ENCODE measurements at places on chromosomes 3 and 15.

GRCh38 chr3:117126946-117127546 lies 417.5 kb downstream of the TUSC7 start:
- DNase-seq = no peak

DNA sequence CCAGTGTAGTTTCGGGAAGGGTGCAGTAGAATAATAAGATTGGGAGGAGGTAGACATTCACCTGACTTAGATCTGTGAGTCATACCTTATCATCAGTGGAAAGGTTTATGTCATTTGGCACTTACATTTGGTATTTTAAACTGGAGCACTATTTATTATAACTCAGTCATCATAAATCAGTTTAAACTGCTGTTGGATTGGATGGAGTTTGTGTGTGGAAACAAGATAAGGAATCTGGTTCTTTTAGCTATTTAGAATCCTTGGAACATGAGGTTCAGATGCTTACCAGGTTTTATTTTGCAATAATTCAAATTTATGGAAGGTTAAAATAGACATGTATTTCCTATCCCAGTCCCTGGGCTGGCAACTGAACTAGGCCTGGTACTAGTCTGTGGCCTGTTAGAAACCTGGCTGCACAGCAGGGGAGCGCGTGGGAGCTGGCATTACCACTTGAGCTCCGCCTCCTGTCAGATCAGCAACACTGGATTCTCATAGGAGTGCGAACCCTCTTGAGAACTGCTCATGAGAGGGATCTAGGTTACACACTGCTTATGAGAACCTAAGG lies 34.5 kb downstream of the ZFAND6 start:
- DNase-seq = no peak

- no peak for DNase-seq
Observed at GRCh38 chr15:32763295-32763694, 45.5 kb downstream of the GREM1 start.

DNA sequence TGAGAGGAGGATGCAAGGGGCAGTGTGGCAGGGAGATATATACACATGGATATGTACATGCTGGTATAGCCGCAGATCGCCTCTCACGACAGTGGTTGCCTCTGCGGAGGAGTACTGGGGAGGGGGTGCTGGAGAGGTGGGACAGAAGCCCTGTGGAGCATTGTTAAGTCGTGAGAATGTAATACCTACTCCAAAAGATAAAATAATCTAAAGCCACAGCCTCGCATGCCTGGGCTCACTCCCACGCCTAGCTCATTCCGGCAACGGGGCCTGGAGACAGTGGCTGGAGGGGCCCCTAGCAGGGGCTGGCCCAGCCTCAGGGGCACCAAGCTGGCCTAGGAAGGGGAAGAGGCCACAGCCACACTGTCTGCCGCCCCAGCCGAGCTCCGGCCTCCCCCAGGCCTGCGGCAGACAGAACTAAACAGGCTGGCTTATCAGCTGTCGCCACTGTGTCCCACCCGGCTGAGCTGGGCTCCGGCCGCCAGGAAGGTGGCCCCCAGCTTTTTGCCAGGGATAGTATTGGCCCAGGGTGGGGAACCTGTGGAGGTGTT lies 65.1 kb upstream of the LCTL start:
- DNase-seq = no peak

GRCh38 chr3:39190281-39191025 lies 1.9 kb downstream of the XIRP1 start:
- DNase-seq = peak; percentile 19

GRCh38 chr3:102068327-102068726 lies 219.0 kb downstream of the NFKBIZ start:
- no peak for DNase-seq

GRCh38 chr15:38554354-38554753 lies 10.3 kb downstream of the RASGRP1 start:
- no peak for DNase-seq

DNA sequence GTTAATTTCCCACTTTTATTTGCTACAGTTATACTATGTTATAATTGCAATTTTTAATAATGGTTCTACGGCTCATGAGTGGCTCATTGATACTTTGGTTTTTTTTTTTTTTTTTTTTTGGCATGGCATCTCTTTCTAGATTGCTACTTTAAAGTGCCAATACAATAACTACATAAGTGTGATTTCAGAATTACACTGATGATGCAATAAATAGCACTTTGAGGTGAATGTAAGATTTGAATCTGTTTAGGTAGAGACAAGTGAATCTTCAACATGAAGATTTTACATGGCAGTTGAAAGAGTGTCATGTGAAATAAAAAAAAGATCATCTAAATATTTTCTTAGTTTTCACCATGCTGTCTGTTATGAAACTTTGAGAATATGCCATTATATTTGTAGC lies 75.7 kb downstream of the KBTBD8 start:
- DNase-seq = no peak

- no peak for DNase-seq
Observed at GRCh38 chr15:68623301-68623892, 44.6 kb downstream of the CORO2B start.
